ENCODE measurements at places on chromosomes 5 and 9.

DNA sequence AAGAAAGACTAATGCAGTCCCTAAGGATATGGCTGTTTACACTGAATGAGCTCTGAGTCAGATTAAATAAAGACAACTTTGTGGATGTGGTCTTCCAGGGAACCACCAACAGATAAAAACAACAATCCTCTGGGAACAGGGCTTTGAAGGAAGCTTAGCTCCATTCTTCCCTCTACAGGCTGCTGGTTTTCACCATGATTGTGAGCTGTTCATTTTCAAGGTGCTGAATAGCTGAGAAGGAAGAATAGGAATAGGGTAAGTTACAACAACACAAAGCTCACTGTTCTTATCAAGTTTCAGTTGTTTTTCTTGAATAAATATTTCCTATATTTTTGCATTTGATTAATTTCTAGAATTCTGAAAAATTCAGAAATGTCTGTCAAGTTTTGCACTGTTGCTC, 25.9 kb upstream of the PTAR1 start:
- DNase-seq: no peak

GRCh38 chr9:123550012-123550411, 194.0 kb downstream of the CRB2 start:
- no peak for DNase-seq

GRCh38 chr9:71121275-71122021, at the start of gene TRPM3:
TRPM3 (minus strand) TSS chr9:71121621; CDS start chr9:71121354, 267 bp downstream.
- no peak for DNase-seq

DNA sequence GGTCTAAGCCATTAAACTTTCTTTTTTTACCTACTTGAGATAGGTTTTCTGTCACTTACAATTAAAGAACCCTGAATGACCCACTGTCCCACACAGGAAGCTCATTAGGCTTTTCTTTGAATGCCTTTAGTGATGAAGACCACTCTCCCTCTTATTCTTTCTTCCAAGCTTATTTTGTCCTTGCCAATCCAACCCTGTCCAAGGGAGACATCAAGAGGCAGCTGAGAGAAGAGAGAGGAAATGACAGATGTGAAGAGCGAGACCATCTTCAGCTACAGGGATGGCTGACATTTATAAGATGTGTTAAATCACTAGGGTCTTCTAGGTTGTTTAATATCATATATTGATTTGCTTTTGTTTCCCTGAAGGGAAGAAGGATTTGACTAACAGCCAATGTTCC, 133.5 kb downstream of the FAM114A2 start:
- DNase-seq: no peak

GRCh38 chr9:100555471-100555870, 22.4 kb upstream of the CAVIN4 start:
- DNase-seq: no peak

DNA sequence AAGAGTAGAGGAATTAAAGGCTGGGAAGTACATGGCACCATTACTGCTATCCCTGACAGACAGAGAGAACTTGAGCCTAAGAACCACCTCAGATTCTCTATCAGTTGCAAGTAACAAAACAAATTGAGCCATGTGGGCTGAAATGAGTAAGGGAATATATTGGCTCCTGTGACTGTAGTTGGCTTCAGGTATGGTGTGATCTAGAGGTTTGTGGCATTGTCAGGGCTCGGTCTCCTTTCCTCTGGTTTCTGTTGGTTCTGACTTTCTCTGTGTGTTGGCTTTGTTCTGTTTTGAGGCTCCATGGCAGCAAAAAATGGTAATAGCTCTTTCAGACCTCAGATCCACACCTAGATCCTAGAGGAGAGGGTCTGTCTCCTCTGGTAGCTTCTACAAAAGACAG, 5.7 kb downstream of the GALNT10 start:
- no peak for DNase-seq

- no peak for DNase-seq
Observed at GRCh38 chr5:159393854-159394274, 63.6 kb upstream of the IL12B start.

DNA sequence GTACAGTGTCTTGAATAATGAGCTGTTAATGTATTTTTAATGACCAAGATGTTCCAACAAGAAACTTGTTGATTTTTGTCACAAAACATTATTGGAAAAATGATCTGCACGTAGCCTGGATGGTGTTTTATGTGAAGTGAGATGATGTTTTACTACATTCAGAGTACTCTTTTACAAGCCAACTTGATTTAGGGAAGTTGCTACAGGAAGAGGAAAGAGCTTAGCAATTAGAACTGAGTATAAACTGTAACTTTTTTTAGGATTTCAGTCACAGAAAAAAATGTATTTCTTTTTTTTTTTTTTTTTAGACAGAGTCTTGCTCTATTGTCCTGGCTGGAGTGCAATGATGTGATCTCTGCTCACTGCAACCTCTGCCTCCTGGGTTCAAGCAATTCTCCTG, 113.6 kb upstream of the ADRA1B start:
- no peak for DNase-seq

DNA sequence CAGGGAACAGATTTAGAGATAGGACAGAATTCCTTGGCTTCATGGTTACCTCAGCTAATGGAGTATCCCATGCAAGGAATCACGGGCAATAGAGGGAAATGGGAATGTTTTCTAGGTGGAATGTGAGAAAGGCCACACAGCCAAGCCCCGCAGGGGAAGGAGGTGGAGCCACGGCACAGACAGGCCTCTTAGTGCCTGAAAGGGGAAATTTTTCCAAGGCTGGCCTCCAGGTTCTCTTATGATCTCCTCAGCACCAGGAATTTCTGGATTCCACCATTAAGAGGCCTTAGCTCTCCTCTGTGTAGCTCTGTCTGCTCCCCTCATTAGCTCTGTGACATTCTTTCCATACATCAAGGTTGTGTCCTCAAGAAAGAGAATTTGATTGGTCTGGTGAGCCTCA, 124.7 kb downstream of the GALNT10 start:
- DNase-seq: no peak

DNA sequence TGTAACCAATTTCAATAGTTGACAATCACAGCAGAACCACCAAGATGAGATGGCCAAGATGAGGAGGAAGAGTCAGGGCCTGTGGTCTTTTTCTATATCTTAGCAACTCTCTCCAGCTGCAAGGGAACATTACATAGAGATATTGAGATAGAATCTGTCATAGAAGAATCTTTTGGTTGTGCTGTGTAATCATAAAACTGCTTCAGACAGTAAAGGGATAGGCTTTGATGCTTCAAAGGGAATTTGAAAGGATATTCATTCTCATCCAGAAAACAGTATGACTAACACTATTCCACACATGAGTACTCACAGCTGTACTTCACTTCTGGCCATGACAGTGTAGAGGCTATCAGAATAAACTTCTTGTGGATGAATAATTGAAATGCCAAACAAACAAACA, 145.9 kb downstream of the YIPF5 start:
- DNase-seq: no peak

GRCh38 chr9:33277484-33277883, 12.6 kb downstream of the CHMP5 start:
- DNase-seq: no peak

DNA sequence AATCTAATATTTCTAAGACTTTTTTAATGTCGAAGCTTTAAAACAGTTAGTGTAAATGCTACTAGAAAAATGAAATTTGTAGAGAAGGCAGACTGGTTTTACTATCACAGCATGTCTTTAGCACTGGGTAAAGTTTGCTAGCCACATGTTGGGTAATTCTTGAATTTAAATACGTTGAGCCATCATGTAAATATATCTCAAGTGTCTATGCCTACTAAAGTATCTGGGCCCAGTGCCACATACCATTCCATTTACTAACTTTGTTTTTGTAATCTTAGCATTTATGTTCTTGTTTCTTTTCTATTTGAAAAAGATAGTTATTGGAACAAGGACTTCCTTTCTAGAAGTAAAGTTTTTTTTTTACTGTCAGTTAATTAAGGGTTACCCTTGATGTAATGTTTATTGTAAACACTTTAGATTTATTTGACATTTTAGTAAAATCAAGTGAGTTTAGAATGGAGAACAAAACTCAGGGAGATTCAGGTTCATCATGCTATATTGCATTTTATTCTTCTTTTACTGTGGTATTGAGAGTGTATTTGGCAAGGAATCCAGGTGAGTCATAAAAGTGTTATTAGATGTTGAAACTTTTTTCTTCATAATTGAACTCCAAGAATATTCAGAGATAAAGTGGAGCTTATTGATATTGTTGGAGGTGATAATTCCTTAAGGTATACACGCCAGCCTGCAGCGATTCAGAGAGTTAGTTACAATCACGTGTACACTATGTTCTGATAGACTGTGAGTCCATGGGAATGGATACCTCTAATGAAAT, 182.4 kb downstream of the CCDC171 start:
- DNase-seq: no peak

- no peak for DNase-seq
Observed at GRCh38 chr5:141272906-141273305, 27.7 kb downstream of the PCDHB15 start.

GRCh38 chr9:137172901-137173795, 1.3 kb upstream of the TMEM210 start:
- DNase-seq: no peak

- DNase-seq: no peak
Observed at GRCh38 chr5:56158331-56158960, 74.7 kb downstream of the ANKRD55 start.

DNA sequence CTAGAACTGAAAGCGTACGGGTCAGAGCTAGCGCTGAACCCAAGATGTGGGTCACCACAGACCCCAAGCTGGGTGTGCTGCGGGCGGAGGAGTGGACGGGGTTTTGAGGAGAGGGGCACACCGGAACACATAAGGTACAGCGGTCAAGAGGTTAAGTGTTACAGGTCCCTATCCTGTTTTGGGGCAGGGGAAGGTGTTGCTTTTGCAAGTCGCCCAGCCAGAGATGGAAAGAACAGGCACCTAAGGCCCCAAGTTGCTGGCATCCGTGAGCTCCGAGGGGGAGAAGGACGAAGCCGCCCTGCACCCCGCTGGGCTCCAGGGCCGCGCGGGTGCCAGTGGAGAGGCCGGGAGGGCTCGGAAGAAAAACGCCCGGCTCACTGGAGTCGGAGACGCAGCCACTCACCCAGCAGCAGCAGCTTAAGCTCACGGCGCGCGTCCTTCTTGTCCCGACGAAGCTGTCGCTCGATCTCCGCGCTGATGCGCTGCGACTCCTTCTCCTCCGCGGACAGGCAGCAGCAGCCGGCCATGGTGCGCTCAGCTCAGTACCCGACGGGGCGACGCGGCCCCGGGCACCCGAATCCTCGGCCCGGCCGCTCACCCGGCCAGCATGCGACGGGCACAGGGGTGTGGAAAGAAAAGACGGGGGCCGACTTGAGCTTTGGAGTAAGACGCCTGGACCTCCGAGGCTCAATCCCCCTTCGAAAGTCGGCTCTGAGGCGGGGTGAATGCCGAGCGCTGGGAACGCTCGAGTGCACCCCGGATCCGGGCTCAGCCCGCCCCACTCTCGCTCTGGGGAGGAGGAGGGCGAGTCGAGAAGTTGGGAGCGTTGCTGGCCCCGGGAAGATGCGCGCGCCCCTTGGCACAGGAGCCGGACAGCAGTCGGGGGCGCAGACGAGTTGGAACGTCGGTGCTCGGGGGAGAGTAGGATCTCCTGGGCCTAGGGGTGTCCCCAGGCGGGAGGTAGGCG, 572 bp downstream of the GNA14 start:
- no peak for DNase-seq

DNA sequence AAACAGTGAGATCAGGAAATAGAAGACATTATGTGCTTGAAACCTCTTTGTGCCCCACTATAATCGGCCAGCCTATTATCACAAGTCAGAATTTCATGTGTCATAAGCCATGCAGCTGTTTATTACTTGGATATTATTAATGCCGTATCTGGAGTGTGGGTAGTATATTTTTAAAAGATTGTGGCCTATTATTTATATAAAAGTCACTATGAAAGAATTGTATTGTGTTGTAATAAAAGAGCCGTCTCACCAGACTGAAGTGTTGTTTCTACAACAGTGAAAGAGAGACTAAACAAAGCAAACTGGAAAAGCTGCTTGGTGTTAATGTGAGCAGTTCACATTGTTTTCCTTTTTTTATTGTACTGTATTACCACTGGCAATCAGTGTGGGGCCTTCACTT, 449.1 kb downstream of the PSAT1 start:
- no peak for DNase-seq

DNA sequence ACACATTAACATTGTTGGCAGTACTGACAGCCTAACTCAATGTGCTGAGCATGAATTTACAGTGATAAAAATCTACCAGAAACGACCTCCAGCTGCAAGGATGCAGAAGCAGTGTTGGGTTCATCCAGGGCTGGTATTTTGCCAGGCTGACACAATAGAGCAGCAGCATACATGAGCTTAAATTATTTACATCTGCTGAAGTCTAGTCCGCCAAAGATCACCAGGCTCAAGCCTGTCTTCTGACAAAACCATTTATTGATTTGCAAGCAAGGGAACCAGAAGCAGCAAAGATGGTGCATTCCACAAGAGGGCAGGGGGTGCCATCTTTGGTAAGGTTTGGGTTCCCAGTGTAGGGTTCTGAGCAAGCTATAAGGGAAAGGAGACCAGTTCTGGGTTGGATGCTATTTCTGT, 8.7 kb upstream of the C5orf34 start:
- DNase-seq: no peak

GRCh38 chr9:116149844-116150243, 3.7 kb upstream of the PAPPA start:
- DNase-seq: no peak

GRCh38 chr5:145943674-145944121, 7.3 kb downstream of the SH3RF2 start:
- DNase-seq: no peak

- peak; percentile 84 for DNase-seq
Observed at GRCh38 chr5:111278858-111279504, 54.8 kb downstream of the CAMK4 start.

GRCh38 chr9:136050701-136051452, 44.2 kb downstream of the NACC2 start:
- DNase-seq: no peak

- DNase-seq: no peak
Observed at GRCh38 chr5:170206958-170207357, 25.8 kb upstream of the C5orf58 start.

DNA sequence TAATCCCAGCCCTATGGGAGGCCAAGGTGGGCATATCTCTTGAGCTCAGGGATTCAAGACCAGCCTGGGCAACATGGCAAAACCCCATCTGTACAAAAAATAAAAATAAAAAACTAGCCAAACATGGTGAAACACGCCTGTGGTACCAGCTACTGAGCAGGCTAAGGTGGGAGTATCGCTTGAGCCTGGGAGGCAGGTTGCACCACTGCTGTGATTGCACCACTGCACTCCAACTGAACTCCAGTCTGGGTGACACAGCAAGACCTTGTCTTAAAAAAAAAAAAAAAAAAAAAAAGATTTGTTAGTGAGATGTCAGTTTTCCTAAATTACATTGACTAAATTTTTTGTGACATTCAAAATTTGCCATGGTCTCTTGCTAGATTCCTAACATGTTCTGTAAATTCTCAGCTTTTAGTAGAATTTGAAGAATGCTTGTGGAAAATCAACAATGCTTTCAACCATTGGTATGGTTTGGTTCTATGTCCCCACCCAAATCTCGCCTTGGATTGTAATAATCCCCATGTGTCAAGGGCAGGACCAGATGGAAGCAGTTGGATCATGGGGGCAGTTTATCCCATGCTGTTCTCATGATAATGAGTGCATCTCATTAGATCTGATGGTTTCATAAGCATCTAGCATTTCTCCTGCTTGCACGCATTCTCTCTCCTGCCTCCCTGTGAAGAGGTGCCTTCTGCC, 236.1 kb downstream of the ARRDC3 start:
- DNase-seq: no peak

- DNase-seq: no peak
Observed at GRCh38 chr9:98502311-98502975, 206.3 kb downstream of the GABBR2 start.
